Activated T-helper 1 cell treated with Interleukin-2 at 50 U/mL for 16 hours (primary cell): ENCODE measurements at places on chromosomes 2 and 18.

DNA sequence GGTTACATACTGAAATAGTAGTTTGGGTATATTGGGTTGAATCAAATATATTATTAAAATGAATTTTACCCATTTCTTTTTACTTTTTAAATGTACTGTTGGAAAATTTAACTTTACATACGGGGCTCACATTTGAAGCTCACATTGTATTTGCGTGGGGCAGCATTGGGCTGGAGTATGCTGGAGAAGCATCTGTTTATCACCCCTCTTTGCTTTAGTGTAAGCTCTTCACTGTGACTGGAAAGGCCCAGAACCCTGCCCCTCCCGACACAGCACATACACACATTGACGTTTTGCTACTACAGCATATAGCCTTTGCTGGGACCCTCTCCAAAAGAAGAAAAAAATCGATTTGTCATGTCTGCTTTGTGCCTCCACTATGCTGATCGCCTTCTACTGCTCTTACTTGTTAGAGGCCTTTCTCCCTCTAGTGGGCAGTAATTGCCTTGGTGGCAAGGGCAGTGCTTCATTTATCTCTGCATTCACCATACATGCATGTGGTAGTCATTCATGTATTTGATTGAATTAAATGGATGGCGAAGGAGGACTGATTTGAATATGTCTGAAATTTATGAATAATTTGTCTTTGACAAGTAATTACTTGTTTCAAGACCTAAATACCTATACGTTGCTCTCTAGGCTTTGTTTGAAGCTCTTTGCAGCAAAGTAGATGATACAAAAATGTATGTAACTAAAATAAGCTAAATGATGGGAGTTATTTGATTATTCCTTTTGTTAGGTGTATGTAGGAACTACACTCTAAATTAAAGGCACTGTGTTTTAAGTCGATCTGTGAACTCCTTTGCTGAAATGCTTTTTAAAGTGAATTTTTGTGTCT is 37.4 kb downstream of the VAPA start:
- no peak for DNase-seq

- no peak for DNase-seq
These were observed 103.3 kb downstream of the AOX1 start for GRCh38 chr2:200689115-200689514.

- no peak for DNase-seq
These were observed 594.9 kb upstream of the ID2 start for GRCh38 chr2:8086796-8087479.

DNA sequence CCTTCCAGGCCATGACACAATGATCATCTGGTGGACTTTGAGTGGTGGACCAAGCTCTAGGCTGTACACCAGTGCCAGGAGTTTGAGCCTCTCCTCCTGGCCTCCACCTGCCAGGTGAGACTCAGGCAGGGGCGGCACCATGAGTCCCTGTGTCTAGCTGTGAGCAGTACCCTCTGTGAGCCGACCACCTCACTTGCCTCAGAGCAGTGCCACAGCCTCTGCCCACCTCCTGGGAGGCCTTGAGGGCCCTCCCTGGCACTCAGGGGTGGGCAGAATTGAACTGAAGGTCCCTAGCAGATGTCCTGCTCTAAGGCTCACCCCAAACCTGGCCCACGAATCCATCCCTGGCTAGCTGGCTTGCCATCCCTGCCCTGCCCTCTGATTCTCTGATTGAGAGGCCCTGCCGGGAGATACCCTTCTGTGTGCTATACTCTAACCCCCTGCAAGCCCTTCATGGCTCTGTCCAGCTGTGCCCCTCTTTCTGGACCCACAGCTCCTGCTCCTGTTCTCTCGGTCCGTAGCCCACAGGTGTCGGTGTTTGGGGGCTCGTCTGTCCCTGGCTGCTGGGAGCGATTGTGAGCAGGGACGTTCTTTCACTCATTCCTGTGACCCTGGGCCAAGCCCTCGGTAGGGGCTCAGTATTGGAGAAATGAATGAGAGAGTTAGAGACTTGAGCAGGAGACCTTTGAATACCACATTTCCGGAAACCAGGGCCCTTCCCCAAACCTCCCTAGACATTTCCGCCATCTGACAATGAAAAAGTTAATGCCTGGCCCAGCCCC is 70.0 kb downstream of the INHBB start:
- DNase-seq = no peak

GRCh38 chr2:38556006-38556801 is 46.5 kb downstream of the HNRNPLL start:
- DNase-seq = no peak

GRCh38 chr2:98585386-98585785 is 22.9 kb downstream of the COA5 start:
- no peak for DNase-seq
